Activated CD8-positive, alpha-beta T cell treated with anti-CD3 and anti-CD28 coated beads, Interleukin-2, amount 10 ng/mL, durations not matched to agents 7 days and 5 days (primary cell): ENCODE measurements at places on chromosomes 16 and 17. TPM values are rescaled to one million over a fixed set of nuclear protein-coding genes. Genes with fewer than 3 reads are reported as not detected.

LGALS9 gene
- 173 TPM for total RNA-seq

SECTM1 gene
- total RNA-seq: 0.92 TPM

FSCN2 gene
- 0.52 TPM for total RNA-seq

MED9 gene
- total RNA-seq: 14.9 TPM

FOXC2 gene
- not detected for total RNA-seq

TGFB1I1 gene
- total RNA-seq: 0.92 TPM

CA4 gene
- not detected for total RNA-seq

ZG16B gene
- total RNA-seq: 2.9 TPM

SLC35B1 gene
- 50.7 TPM for total RNA-seq

RPTOR gene
- total RNA-seq: 53.1 TPM

OR4D1 gene
- total RNA-seq: 0.50 TPM

GUCY2D gene
- total RNA-seq: not detected

PPM1E gene
- total RNA-seq: not detected

CENPN gene
- total RNA-seq: 65.2 TPM

WDR45B gene
- 38.2 TPM for total RNA-seq

DOC2A gene
- total RNA-seq: 0.34 TPM

WNT9B gene
- total RNA-seq: not detected

SOCS1 gene
- total RNA-seq: 170 TPM

KCNAB3 gene
- 8.8 TPM for total RNA-seq

GRCh38 chr17:51676691-51677487 is 416.5 kb downstream of the UTP18 start:
- no peak for DNase-seq

GRCh38 chr16:85098565-85098964 is 13.7 kb downstream of the CIBAR2 start:
- no peak for DNase-seq

DNA sequence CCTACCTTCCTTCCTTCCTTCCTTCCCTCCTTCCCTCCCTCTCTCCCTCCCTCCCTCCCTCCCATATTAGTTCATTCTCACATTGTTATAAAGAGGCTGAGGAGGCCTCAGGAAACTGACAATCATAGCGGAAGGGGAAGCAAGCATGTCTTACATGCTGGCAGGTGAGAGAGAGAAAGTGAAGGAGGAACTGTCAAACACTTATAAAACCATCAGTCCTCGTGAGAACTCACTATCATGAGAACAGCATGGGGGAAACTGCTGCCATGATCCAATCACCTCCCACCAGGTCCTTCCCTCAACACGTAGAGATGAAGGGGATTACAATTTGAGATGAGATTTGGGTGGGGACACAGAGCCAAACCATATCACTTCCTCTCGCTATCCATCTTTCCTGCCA is 281.6 kb upstream of the FOXF1 start:
- DNase-seq: no peak

GRCh38 chr16:50496990-50497389 is 51.2 kb upstream of the NKD1 start:
- DNase-seq: no peak

DNA sequence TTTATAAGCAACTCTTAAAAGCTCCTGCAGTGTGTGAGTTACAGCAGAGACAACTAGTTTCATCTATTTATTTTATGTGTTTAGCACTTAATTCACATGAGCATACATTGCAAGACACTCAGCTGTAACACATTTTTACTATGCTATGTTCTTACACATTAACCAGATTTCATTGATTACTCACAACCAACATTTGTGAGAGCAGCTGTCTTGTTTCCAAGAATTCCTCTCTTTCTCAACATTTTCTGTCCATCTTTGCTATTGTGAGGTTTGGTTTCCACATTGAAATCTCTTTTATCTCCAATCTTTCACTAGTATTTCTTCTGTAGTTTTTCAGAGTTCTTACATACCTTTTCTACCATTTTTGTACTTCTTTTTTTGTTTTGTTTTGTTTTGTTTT is 51.2 kb downstream of the COPRS start:
- no peak for DNase-seq

GRCh38 chr17:41284546-41284945 is 9.0 kb downstream of the KRTAP9-7 start:
- no peak for DNase-seq

- DNase-seq: no peak
These were observed 11.1 kb upstream of the TFAP4 start for GRCh38 chr16:4283939-4284338.

DNA sequence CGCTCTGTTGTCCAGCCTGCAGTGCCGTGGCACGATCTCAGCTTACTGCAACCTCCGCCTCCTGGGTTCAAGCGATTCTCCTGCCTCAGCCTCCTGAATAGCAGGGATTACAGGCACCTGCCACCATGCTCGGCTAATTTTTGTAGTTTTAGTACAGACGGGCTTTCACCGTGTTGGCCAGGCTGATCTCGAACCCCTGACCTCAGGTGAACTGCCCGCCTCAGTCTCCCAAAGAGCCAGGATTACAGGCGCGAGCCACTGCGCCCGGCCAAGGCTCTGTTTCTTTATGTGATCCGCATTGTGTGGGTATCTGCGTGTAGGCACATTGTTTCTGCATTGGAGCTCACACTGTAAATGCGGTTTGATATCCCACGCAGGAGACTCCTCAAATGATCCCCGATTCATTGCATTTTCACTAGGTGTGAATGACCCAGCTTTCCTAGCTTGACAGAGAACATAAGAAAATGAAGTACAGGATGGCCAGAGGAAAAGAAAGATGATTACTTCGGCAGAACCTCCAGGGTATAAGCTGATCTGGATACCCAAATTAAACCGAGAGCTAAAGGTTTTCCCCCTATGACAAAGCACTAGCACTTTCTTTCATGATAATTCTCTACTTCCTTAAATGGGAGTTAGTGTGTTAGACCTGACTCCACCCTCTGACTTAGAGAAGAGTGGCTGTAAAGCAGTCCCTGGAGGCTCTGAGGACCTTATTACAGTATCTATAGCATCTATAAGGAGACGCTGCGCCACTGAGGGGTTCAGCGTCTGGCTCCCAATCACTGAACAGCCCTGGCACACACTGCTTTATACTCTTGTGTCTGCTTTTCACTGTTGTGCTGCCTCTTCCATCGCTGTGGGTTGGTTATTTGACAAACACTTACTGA is 17.3 kb downstream of the COTL1 start:
- peak; percentile 55 for DNase-seq

- no peak for DNase-seq
These were observed 95.5 kb downstream of the AMFR start for GRCh38 chr16:56329887-56330286.

DNA sequence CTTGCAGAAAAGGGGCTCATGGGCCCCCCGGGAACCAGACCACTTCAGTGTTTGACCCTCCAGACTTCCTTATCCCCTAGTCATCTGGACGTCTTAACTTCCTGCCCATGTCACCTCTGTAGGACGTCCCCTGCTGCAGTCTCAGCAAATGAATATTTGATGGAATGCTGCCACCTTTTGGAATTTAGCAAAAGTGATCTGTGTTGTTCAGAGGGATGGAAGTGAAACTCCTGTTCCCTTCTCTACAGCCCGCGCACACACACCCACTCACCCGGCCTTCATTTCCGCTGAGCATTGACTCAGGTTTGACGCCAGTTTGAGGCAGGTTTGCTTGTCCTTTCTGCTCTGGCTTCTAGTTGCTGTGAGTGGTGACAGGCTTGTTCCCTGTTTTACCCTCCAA is 507.2 kb upstream of the EEF2KMT start:
- DNase-seq: no peak

GRCh38 chr16:57629516-57630406 is 1.3 kb downstream of the ADGRG1 start:
- DNase-seq: no peak

DNA sequence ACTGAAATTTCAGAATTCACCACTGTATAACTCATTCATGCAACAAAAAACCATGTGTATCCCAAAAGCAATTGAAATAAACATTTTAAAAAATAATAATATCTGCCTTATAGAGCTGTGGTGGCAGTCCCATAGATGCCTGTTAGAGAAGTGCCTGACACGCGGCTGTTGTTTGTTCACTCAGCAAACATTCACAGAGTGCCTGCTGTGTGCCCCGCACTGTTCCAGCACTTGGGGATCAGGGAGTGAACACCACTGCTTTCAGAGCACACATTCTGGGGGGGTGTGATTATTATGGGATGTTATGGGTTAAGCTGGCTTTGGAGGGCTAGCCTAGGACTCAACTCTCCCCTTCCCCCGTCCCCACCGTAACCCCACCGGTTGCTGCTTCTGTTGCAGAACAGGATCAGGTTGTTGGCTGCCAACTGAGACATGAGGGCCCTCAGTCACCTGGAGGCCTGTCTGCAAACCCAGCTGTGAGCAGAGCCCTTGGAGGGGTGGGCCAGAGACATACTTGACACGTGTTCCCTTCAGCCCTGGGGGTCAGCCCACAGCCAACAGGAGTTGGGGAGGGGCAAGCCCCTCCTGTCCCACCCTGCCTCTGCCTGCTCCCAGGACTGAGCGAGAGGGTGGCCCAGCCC is 103.3 kb upstream of the CIBAR2 start:
- no peak for DNase-seq

GRCh38 chr16:2592786-2593185 is 55.0 kb downstream of the PDPK1 start:
- DNase-seq: no peak

GRCh38 chr17:69084911-69085310 is 24.2 kb upstream of the ABCA9 start:
- DNase-seq: no peak

DNA sequence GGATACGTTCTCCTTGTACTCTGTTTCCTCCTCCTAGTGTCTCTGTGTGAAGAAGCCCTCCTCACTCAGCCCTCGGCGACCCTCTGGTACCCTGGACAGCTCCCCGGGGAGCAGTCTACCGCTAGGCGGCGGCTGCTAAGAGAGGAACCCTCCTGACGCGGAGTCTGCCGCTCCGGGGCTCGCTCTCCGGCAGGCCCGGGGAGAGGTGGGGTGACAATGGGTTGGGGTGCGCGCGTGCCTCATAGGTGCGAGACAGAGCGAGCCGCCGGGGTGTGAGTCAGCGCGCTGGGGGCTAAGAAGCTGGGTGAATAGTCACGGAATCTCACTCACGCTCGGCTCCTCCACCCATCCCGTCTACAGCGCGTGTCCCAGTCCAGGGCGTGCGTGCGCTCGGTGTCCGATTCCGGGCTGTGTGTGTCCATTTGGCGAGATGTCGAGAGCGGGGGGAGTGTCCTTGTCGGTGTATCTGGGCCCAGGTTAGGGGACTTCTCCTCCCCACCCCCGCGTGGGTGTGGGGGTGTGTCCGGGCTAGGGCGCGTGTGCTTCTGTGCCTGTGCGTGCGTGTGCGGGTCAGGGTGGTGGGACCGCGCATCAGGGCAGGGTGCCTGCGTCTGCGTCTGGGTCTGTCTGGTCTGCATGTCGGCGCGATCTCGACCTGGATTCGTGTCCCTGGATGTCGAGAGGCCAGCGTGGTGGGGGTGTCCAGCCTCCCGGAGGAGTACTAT is 577 bp upstream of the HS3ST2 start:
- DNase-seq: peak; percentile 44

GRCh38 chr17:45261577-45262515 is at the start of gene SPATA32:
TSS of gene SPATA32 (minus strand) at chr17:45262094. CDS start at chr17:45262016, 78 bp downstream.
- peak; percentile 85 for DNase-seq

- no peak for DNase-seq
These were observed 29.9 kb downstream of the YPEL2 start for GRCh38 chr17:59361386-59361785.

GRCh38 chr16:77663711-77664110 is 58.6 kb upstream of the NUDT7 start:
- no peak for DNase-seq

DNA sequence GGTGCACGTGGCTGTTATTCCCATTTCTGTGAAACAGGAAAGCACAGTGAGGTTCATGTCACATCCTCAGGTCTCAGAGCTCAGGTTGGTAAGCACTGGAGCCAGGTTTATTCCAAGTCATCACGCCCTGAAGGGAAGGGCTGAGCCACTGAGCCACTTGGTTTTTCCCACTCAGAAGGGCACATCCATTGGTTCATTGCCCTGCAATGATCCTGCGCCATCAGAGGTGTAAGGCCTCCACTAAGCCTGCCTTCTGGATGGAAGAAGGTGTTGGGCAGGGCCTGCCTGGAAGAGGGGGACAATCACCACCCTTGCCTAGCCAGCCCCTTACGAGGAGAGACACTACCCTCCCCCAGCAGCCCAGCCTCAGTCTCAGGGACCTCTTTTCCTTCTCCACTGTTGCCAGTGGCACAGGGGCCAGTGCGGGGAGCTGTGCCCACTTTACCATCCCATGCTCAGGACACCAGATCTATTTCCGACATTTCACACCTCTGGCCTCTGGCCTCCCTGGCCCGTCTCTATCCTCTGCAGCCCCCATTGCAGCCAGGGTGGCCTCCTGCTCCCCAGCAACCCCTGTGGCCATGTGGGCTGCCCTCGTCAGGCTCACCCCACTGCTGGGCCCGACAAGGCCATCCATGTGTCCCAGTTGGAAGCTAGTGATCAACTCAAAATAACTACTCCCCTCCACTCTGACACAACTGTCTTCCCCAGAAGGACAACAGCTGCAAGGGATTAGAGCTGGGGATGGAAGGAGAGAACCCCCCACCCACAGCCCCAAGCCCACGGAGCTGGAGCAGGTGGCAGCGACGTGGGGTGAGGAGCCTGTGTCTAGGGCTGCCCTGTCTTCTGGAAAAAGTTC is 29.9 kb downstream of the CFAP20 start:
- DNase-seq: no peak

GRCh38 chr17:38657824-38658740 is 16.7 kb downstream of the EPOP start:
- no peak for DNase-seq

GRCh38 chr17:2253768-2254406 is 49.7 kb downstream of the SMG6 start:
- DNase-seq: peak; percentile 57

- no peak for DNase-seq
These were observed 141.9 kb upstream of the CDH5 start for GRCh38 chr16:66224626-66225025.

DNA sequence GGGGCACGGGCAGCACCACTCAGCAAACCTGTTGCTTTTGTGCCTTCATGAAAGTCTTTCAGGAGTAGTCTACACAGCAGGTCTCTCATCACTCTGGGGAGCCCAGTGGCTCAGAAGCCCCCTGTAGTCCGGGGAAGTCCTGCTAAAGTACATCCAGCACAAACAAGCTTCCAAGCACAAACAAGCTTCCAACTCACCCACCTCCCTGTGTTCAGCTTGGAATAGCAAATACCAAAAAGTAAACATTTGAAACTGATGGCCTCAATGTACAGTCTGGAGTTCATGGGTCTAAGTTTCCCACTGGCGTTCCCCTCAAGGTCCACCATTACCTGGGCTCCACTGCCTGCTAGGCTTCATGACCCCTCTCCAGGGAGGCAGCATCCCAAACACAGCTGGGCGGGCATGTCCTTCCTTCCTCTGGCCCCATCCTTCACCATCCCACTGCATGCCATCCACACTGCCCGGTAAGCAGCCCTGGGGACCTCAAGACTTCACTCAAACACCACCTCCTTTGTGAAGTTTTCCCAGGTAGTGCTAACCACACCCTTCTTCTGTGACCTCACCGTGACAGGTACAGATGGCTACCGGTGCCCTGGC is 62.8 kb upstream of the SIAH1 start:
- DNase-seq: no peak

GRCh38 chr17:63487014-63487339 is 10.1 kb downstream of the ACE start:
- DNase-seq: no peak

GRCh38 chr16:66204756-66205155 is 161.7 kb upstream of the CDH5 start:
- no peak for DNase-seq
